CD8-positive, alpha-beta memory T cell (primary cell): ENCODE measurements at places on chromosomes 3 and 15.

DNA sequence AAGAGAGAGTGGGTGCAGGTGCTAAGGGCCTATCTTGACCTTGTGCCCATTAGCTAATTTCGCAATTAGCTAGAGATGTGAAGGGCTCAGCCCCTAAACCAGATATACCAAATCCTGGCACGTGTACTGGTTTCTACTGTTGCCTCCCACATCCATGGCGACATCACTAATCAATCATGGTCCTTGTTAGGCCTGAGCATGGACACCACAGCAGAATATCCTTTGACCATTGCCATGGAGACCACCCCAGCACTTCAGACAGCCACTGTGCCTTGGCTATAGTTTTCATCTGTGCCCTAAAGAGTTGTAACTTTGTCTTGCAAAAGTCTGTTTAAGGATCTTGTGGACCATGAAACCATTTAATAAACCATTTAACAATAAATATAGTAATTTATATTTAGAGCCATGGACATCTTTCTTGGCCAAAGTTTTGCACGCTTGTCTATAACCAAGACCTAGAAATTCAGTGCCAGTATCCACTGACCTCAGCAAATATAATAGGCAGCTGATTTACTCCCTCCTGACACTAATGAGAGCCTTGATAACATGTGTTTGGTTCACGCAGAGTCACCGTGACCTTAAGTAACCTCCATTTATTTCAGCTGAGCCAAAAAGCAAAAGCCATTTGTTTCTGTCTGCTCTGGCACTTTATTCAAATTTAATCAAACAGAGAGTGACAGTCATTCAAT lies 43.4 kb downstream of the COLQ start:
- DNase-seq, result no peak

DNA sequence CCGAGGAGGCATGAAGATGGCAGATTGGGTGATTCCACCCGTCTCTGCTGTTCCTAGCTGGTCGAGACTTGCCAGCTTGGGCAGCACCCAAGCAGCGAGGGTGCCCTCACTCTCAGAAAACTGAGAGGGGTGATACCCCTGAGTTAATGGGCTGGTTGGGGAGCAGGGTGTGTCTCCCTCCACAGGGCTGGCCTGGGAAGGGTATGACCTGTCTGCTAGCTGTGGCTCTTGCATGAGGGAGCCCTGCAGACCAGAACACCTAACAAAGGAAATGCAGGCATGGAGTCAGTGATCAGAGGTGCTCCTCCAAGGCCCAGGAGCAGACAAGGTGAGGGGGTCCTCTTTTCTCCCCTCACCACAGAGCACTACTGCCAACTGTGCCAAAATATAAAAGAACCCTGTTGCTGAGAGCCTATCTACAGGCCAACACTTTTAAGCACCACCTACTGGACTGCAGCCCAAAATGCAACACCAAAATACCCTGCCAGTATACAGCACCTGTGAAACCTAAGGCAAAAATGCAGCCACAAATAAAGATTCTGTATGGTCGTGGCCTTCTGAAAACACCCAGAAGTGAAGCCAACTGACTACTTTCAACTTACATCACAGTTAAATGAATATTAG lies 35.8 kb upstream of the PPM1L start:
- no peak for DNase-seq

DNA sequence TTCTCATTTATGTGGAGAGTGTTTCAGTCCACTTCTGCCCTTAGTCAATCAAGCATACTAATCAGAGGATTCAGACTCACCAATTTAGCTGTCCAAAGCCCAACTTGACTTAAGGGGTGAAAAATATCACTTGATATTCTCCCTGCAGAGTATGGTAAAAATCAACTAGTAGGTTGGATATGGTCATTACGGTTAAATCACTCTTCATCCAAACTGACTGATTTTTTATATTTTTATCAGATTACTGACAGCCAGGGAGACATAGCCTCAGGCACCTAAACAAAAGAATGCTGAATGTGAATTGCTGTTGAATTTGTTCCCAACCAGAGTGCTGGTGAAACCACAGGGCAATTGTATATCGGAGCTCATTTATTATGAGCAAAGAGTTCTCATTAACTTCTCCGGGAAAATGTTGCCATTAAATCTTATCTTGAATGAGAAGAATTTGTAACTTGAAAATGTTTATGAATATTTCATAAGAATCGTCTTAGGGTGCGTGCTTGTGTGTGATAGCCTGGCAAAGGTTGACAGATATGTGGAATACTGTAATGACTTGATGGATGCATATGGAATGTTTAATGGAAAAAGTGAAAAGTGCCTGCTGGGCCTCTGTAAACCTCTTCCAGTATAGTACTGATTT lies 411.2 kb downstream of the NAALADL2 start:
- no peak for DNase-seq

DNA sequence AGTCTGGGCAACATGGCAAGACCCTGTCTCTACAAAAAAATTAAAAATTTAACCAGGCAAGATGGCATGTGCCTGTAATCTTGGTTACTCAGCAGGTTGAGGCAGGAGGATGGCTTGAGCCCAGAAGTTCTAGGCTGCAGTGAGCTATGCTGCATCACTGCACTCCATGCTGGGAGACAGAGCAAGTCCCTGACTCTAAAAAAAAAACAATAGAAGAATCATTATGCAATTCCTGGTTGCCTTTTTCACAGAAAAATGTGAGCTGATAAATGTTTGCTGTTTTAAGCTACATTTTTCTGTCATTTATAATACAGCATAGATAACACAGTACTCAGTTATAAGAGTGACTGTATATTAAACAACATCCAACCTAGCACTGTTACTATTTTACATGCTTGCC lies 148.8 kb downstream of the SCAPER start:
- DNase-seq, result no peak

DNA sequence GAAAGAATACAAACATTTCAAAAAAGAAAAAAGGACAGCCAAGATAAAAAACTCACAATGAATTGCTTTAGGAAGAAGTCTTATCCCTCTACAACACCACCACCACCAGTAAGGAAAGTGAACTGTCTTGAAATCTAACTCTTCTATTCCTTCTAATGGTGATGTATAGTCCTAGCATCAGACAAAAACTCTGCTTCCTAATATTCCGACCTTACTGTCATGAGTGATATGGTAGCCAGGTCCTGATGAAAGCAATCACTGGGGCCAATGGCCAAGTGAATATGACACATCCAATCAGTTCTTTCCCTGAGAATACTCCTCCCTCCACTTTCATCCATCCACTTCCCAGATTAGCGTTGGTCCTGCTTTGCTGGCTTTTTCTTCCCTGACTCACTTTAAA lies 14.8 kb downstream of the GK5 start:
- no peak for DNase-seq

DNA sequence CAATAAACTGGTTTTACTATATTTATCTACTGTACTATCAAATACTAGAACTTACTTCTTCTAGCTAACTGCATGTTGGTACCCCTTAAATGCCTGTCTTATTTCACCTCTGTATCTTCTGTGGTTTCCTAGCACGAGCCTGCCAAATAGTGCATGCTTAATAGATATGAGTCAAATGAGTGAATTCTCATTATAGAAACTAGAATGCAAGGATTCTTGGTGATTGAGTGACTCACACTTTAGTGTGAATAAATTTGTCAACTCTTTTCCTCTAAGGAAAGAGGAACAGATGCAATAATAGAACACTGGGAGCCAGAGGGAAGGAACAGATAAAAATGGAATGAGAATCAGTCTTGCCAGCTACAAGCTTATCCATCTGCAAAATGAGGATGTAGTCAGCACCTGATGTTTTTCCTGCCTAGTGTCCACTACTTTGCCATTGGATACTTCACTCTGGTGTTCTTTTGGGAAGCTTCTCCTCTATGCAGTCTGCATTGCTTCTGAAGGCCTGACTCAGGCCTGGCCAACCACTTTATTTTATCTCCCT lies 189.1 kb upstream of the CADPS start:
- DNase-seq, result no peak

GRCh38 chr3:157285141-157285540 lies 125.2 kb upstream of the CCNL1 start:
- DNase-seq, result no peak

DNA sequence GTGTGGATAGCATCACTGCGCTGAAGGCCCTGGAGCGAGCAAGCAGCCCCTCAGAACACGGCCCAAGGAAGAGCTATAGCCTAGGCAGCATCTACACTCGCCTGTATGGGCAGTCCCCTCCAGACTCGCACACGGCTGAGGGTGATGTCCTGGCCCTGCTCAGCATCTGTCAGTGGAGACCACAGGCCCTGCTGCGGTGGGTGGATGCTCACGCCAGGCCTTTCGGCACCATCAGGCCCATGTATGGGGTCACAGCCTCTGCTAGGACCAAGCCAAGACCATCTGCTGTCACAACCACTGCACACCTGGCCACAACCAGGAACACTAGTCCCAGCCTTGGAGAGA lies 20.5 kb downstream of the ATRIP start:
- no peak for DNase-seq

DNA sequence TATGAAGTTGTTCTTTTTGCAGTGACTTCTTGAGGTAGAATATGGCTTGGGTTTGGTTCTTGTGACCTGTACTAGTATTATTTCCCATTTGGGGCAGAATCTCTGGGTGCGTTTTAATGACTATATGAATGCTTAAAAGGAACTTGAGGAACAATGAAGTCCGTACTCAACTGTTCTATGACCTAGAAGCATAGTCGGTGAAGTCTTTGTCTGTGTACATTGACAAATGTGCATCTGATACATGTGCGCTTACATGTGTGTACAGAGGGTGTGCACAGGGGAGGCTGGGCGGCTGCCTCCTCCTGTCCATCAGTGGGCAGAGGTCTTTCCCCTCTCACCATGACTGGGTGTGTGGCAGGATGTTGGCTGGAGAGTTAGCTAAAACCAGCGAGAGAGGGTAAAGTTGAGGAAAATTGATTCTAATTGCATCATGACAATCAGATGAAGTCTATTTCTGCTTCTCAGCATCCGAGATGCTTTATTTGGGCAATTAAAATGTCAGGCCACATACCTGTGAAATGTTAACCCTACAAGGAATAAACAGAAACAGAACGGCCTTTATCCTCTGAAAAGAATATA lies 1.0 kb upstream of the NR2F2 start:
- DNase-seq, result no peak

DNA sequence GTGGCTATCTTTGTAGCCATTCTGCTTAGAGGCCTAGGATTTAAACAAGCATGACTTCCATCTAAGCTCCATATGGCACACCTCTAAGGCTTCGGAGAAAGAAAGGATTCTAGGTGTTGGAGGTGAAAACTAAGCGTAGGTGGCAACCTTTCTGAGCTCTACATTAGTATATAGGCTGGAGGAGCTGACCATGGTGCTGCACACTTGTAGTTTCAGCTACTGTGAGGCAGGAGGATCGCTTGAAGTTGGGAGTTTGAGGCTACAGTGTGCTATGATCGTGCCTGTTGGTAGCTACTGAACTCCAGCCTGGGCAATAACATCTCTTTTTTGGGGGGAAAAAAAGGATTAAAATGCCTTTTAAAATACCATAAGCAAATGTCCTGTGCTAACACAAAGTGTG lies 7.4 kb downstream of the EAF1 start:
- no peak for DNase-seq

- no peak for DNase-seq
These were observed 164.0 kb downstream of the PDCD6IP start for GRCh38 chr3:33962396-33962795.

DNA sequence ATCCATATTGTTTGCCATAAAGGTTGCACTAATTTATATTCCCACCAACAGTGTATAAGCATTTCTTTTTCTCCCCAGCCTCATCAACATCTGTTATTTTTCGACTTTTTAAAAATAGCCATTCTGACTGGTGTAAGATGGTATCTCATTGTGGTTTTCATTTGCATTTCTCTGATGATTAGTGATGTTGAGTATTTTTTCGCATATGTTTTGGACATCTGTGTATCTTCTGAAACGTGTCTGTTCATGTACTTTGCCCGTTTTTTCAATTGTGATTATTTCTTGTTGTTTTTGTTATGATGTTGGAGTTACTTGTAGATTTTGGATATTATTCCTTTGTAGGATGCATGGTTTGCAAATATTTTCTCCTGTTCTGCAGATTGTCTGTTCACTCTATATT lies 46.5 kb downstream of the TP63 start:
- no peak for DNase-seq

DNA sequence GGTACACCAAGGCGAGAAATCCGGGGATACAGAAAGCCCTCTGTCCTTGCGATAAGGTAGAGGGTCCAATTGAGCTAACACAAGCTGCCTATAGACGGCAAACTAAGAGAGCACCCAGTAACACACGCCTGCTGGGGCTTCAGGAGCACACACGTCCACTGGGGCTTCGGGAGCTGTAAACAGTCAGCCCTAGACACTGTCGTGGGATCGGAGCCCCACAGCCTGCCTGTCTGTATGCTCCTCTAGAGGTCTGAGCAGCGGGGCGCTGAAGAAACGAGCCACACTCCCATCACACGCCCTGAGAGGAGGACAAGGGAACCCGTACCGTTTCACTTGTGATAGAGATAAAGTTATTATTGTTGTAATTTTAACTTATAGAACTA lies 486 bp downstream of the SAMMSON start:
- DNase-seq, result no peak

- DNase-seq, result no peak
These were observed 23.7 kb downstream of the PDZRN3 start for GRCh38 chr3:73601011-73601410.

GRCh38 chr3:111691293-111691909 lies 96.3 kb upstream of the ZBED2 start:
- no peak for DNase-seq

DNA sequence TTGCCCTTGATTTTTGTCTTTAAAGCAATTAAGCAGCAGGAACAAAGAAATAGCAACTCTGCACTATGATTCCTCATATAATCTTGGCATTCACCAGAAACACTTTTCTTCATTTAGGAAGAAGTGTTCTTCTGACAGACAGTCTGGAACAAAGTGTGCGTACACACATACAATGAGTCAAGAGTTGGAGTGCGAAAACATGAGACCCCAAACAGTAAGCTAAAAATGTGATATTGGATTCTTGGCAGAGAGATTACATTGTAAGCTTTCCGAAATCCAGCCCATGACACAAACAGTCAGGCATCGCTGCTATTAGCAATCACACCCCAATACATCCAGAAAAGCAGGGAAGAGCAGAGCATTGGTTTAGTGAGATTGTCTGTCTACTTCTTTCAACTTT lies 306.7 kb upstream of the TBC1D5 start:
- no peak for DNase-seq

DNA sequence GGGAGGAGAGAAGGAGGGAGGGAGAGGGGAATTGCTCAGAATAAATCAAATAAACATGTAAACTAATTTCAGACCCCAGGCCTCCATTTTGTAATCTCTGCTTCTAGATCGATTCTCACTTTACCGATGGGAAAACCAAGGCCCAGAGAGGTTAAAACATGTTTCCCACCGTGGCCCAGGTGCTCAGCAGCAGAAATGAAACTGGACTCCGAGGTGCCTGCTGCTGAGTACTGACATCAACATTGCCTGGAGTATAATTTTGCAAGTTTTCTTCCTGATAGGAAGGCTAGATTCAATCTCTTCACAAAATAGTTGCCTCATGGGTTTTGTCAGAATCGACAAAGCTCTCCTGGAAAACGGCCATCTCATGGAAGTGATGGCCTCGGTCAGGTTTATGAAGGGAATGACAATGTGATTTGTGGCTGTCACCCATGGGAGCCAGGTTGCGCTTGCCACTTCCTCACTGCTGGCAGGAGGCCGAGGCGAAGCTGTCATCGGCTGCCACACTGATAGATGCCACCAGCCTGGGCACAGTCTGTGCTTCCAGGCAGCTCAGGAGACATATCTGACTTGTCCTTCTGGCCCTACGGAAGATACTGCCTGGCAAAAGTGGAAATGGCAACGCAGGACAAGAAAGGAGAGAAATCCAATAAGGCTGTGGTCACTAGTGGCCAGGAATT lies 133.1 kb upstream of the LRRN1 start:
- no peak for DNase-seq

GRCh38 chr15:69955240-69955894 lies 142.3 kb downstream of the TLE3 start:
- no peak for DNase-seq
